ENCODE measurements at places on chromosomes 7 and 10. TPM values are rescaled to one million over a fixed set of nuclear protein-coding genes. Genes with fewer than 3 reads are reported as not detected.

- DNase-seq: no peak
- H3K27ac ChIP-seq: peak overlapping the region; percentile 36
- H3K36me3 ChIP-seq: peaks cover 48% of the 10 kb centered on the region
Measured at GRCh38 chr7:111089822-111090426, 1.0 kb upstream of the LRRN3 start.

GRCh38 chr10:5038733-5039132 lies 35.1 kb upstream of the AKR1C2 start:
- no peak for DNase-seq
- H3K27ac ChIP-seq: no peak overlapping the region
- no peaks in the 10 kb centered on the region for H3K36me3 ChIP-seq

GRCh38 chr7:151759591-151760042 lies 117.3 kb downstream of the PRKAG2 start:
- peaks cover 23% of the 10 kb centered on the region for H3K4me1 ChIP-seq
- DNase-seq: peak; percentile 71
- no peak overlapping the region for H3K27ac ChIP-seq
- no peaks in the 10 kb centered on the region for H3K27me3 ChIP-seq

DNA sequence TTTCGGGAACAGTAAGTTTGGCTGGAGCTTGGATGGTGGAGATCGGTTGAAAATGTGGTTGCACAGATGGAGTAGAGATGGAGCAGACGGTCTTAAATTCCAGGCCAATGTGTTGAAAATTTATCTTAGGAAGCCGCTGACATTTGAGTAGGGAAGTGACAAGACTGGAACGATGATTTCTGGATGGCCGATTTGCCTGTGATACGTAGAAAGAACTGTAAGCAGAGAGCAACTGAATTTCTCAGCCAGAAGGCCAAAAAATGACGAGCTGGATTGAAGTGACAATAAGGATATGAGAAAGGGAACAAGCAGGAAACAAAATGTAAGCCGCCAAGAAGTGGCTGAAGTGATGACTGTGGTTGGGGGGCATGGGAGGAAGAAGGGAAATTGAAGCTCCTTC lies 687 bp upstream of the ARMC3 start:
- H3K36me3 ChIP-seq: no peaks in the 10 kb centered on the region
- H3K4me3 ChIP-seq: no peak overlapping the region
- H3K27me3 ChIP-seq: peaks cover 9% of the 10 kb centered on the region
- no peak overlapping the region for H3K27ac ChIP-seq

The BTBD16 gene
- not detected for total RNA-seq

The VGF gene
- total RNA-seq: 0.44 TPM

The ZNF655 gene
- 92.7 TPM for total RNA-seq

The PDE6C gene
- total RNA-seq: not detected
